ENCODE measurements at places on chromosomes 5 and 9. TPM values are rescaled to one million over a fixed set of nuclear protein-coding genes. Genes with fewer than 3 reads are reported as not detected.

Gene MEGF10
- total RNA-seq = 1.7 TPM

Gene TLR4
- 33.1 TPM for total RNA-seq

DNA sequence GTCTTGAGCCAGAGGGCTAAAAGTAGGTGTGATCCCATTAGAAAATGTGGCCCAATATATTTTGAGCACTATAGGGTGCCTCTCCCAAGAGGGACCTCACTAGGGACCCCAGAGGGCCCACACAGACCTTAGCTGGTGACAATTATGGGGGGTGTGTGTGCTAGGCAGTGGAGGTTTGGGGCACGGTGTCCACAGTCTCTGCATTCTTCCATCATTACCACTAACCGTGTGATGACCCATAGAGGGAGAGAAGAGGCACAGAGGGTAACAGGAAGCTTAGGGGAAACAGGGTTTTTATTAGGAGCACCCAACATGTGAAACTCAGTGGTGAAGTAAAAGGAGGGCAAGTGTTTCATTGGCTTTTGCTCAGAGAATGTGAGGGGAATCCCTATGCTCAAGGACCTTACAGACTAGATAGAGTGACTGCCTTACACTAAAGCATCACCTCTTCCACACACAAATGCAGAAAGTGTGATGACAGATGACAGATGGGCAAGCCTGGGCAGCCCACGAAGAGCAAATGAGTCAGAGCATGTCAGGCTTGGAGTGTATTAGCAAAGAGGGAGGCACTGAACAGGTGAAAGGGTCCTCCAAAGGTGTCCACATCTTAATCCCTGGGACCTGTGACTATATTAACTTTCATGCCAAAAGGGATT is 2.5 kb upstream of the ACTL7A start:
- DNase-seq = no peak

DNA sequence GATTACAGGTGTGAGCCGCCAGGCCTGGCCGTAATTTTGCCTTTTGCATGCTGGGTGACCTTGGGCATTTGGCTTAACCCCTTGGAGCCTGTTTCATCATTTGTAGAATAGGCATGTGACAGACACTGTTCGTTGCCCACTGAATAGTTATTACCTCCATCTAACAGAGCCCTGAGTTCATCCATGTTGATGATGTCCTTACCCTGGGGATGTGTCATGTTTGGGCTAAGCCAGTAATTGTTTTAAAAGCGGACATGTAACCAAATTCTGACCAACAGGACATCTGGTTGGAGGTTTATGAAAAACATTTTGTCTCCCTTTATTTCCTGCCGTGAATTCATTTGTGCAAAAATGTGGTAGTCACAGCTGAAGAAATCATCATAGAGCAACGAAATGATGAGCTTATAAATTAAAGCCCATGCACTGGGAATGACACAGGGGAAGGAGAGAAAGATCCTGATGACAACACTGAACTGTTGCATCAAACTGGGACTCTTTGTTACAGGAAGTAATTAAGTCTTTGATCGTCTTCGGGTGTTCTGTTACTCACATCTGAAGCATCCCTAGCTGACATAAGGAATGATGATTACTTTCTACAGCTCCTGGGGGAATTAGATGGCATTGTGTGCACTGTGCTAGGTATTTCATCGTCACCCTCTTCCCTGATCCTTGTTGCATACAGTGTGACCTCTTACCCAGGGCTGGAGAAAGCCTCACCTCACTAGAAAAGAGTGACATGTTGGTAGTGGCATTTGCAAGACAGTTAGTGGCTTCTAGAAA is 117.8 kb downstream of the FGF18 start:
- no peak for DNase-seq

GRCh38 chr9:72937545-72937944 is 15.3 kb downstream of the ALDH1A1 start:
- DNase-seq = no peak

DNA sequence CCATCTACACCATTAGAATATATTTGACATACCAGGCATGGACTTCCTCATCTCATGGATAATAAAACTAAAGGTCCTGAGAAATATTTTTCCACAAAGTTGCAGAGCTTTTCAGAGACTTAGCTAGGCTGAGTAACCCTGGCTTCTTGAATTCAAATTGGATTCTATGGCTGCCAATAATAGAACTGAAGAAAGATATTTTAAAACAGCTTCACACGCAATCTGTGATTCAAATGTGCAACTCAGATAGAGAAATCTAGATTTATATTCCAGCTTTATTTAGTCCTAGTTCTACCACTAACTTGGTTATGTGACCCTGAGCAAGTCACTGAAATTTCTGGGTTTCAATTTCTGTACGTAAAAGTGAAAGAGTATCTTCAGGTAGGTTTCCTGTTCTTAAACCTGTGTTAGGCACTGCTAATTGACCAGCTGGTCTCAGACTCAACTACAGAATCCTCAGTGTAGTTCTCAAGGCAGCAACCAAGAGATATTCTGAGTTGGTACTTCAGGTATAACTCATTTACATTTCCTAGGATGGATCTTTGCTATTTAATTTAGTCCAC is 235.3 kb downstream of the GABRB2 start:
- no peak for DNase-seq

- no peak for DNase-seq
Observed at GRCh38 chr5:9494301-9494700, 51.6 kb downstream of the SEMA5A start.

DNA sequence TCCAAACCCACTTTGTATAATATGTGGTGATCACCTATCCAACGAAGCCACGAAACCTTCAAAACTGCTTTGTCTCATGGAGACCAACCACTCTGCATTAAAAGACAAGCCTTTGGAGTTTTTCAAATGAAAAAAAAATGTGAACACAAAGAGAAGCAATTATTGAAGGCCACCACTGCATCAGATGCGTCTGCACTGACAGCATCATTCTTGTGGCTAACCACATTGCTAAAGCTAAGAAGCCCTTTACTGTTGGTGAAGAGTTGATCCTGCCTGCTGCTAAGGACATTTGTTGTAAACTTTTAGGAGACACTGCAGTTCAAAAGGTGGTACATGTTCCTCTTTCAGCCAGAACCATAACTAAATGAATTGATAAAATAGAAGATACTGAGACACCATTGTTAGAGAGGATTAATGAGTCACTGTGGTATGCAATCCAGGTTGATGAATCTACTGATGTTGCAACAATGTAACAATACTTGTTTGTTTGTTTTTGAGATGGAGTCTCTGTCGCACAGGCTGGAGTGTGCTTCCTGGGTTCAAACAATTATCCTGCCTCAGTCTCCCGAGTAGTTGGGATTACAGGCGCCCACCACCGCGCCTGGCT is 45.4 kb downstream of the TAF11L14 start:
- DNase-seq = no peak

All from tibial nerve (tissue), 4 donors.